ENCODE measurements at places on chromosomes 7 and 10. TPM values are rescaled to one million over a fixed set of nuclear protein-coding genes. Genes with fewer than 3 reads are reported as not detected.

RELN gene
- 0.95 TPM for polyA plus RNA-seq

WBP1L gene
- polyA plus RNA-seq = 27.8 TPM

TMEM196 gene
- not detected for polyA plus RNA-seq

HOXA9 gene
- 36.7 TPM for polyA plus RNA-seq

PPP1R9A gene
- 2.6 TPM for polyA plus RNA-seq

NAPEPLD gene
- polyA plus RNA-seq = 16.1 TPM

UNCX gene
- polyA plus RNA-seq = 1.4 TPM

DYNC1I1 gene
- 2.3 TPM for polyA plus RNA-seq

PKD2L1 gene
- polyA plus RNA-seq = 0.17 TPM

PDE1C gene
- 3.3 TPM for polyA plus RNA-seq

CABCOCO1 gene
- 1.5 TPM for polyA plus RNA-seq

EXOSC1 gene
- polyA plus RNA-seq = 40.9 TPM

GLI3 gene
- polyA plus RNA-seq = 0.92 TPM

CALCR gene
- 0.97 TPM for polyA plus RNA-seq

BICC1 gene
- 21.0 TPM for polyA plus RNA-seq

Measured in kidney (tissue), 22 donors.